ENCODE measurements at places on chromosomes 16 and 17.

GRCh38 chr16:58530179-58530578 lies 14.9 kb downstream of the SETD6 start:
- no peak for DNase-seq

DNA sequence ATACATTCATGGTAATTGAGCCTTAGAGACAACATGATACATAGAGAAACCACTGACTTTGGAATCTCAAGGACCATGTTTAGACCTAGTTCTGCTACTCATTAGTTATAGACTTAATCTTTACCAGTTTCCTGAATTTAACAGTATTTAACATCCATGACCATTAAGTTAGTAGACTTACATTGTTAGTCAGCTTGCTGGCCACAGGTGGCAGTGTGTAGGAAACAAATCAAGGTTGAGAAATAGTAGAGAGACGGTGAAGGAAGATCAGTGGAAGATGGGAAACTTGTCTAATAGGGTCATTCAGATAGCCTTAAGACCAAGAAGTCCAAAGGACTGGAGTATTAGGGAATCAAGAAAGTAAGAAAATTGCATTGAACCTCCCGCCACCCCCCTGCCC lies 31.0 kb downstream of the OMG start:
- no peak for DNase-seq

- DNase-seq: no peak
Measured at GRCh38 chr17:44807093-44807816, 22.8 kb downstream of the GJC1 start.

DNA sequence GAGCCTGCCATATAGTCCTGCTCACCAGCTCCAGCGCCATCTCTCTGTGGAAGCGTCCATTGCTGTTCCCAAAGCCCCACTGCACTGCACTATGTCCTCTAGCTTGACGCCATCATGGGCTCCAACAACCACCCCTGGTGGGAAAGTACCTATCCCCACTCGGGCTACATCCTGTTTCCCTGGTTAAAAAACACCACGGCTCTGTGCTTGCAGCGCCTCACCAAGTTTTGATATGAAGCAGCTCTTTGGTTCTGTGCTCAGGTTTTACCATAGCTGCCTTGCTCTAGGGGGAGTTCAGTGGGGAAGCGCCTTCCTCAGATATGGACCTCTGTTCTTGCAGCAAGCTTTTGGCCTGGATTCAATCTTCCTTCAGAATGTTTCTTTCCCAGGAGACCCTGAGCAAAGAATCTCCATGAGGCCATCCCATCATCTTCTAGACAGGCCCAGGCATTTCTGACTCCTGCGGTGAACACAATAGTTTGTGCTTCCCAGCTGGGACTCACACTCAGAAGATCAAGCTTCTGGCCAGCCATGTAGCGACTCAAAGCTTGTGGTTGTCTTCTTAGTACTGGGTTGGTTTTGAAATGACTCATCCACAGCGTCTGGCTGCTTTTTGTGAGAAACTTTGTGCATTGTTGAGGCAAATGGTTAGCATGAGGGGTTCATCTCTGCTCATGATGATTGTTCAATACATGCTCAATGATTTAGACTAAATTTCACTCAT lies 39.5 kb downstream of the DYNLRB2 start:
- peak; percentile 85 for DNase-seq

- DNase-seq: no peak
Measured at GRCh38 chr16:13332713-13333255, 431.4 kb downstream of the SHISA9 start.

DNA sequence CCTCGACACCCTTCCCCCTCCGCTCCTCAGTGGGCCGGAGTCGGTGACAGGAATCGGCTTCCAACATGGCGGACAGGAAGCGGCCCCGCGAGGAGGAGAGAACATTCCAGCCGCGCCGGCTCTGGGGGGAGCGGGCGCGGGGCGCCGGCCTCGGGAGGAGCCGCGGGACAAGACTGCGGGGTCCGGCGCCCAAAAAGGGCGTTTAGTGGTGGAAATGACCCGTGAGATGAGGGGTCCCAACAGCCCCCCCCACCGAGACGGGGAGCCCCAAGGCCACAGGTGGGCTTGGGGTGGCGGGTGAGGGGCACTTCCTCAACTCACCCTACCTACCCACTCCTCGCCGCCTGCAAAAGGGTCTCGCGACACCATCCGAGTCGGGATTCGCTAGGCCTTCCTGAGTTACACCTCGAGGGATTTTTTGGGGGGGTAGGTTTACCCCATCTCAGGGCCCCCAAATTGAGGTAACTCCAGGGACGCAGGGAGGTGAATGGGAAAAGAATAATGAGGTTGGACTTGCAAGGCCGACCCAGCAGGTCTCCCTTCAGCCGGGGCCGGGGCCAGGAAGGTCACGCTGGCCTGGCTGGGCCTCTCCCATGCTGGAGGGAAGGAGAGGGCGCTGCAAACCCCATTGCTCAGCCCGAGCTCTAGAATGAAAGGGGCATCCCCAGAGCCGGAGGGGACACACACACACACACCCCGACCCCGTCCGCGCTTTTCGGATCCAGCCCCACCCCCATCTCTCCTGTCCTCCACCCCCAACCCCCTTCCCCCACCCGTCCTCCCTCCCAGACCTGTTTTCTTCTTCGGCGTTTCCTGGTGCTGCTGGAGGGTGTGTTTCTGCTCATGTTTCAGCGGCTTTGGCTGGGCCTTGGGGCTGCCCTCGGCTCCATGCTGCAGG lies 707 bp downstream of the NUFIP2 start:
- DNase-seq: peak; percentile 67

DNA sequence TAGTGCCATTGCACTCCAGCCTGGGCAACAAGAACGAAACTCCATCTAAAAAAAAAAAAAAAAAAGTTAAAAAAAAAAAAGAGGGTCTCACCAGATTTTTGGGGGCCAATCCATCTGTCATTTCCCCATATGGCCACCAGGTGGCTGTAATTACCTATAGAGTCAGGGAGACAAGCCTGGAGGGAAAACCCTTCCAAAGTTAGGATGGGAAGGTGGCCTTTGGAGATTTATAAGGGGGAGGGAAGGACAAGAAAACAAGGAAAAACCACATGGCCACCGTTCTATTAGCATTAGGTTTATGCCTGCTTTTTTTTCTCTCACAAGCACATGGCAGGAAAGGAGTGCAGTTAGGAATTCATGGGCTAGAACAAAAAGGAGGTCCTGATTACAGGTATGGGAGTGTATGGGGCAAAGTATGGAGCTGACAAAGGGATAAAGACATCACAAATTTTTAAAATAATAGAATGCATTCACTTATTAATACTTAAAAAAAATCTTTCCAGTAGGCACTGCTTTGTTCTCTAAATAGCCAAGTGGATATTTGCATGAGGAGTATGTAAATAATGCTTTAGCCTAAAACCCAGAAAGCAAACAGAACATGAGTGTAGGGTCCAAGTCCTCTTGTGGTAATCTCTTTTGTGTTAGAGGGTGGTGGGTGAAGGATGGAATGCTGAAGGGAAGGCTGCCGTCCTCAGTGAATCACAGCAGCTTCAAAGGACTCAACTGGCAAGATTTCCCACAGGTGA lies 5.1 kb downstream of the CYB5D1 start:
- peak; percentile 68 for DNase-seq
